ENCODE measurements at places on chromosomes 3 and 15.

- no peak for DNase-seq
These were observed 300.1 kb upstream of the PROK2 start for GRCh38 chr3:72085036-72085435.

DNA sequence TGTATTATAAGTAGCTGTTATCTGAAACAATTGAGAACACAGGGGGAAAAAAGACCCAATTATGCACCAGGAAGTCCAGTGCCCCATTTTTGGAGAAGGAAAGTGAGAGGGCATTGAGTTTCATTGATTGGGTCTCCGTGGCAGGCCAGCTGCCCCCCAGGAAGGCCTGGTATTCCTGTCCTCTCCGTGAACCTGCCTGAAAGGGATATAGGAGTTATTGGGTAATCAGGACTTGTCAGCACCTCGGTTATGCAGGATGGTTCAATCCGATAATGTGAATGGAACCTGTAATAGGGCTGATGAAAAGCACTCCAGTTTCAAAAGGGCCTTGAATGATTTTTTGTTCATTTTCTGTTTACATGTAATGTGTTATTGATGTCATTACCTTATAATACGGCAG, 122.0 kb upstream of the RARB start:
- DNase-seq, result no peak

- no peak for DNase-seq
These were observed 63.6 kb downstream of the CYP11A1 start for GRCh38 chr15:74303741-74304309.

DNA sequence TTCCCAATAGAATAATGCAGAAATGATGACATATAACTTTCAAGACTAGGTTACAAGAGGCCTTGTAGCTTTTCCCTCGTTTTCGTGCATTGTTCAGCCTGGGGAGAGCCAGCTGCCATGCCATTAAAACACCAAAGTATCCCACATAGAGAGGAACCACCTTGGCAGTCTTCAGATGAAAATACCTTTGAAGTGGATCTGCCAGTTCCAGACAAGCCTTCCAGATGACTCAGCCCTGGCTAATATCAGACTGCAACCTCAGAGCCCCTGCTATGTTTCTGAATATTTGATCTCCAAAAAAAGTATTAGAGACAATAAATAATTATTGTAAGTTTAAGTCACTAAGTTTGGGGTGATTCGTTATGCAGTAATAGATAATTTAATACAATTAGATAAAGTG, 294.3 kb upstream of the GBE1 start:
- DNase-seq, result no peak

DNA sequence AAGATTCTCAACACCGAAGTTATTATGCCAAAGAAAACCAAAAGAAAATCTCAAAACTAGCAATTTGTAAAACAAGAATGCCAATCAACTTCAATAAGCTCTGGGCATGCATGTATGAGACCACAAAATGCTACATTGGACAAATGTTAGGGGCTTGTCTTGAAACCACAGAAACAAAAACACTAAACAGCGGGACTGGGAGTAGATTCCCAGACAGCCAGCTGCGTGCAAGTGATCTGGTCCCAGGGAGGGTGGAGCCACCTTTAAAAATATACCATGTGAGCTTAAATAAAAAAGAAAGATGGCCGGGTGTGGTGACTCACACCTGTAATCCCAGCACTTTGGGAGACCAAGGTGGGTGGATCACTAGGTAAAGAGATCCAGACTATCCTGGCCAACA, 163.6 kb upstream of the PRICKLE2 start:
- DNase-seq, result no peak

GRCh38 chr15:96561593-96561992, 231.1 kb downstream of the NR2F2 start:
- DNase-seq, result no peak

GRCh38 chr3:197369545-197369944, 71.1 kb upstream of the DLG1 start:
- no peak for DNase-seq

- DNase-seq, result no peak
These were observed 42.1 kb upstream of the NSMCE3 start for GRCh38 chr15:29311696-29312095.

DNA sequence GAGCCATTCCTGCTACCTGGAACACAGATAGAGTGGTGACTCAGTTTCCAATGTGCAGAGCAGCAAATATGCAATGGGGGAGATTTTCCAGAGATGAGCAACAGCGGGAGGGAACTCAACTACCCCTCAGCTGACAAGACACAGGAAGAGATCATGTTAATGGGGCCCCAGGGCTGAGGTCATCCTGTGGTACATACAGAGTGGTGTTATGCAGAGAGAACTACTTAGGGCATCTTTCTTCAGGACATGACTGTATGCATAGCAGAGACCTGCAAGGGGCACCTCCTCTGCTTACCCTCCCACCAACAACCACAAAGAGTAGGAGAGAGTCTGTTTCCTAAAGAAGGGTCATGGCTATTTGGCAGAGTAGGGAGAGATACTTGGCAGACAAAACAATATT, 6.8 kb upstream of the TBC1D5 start:
- no peak for DNase-seq

GRCh38 chr3:181892848-181893247, 181.1 kb downstream of the SOX2 start:
- DNase-seq, result no peak

DNA sequence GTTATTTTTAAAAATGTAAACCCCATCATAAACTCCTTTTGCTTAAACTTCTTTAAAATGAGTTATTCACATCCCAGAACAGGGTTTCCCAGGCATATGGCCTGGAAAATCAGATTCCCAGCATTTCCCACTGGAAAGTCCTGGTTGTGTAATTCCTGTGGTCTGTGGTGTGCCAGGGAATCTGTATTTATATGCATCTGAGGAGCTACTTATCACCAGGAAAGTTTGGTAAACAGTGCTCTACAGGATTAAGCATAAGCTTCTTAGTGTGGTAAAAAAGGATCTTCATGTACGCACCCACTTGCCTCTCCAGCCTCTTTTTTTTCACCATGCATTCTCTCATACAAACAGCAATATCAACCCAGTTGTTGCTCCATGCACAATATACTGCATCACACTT, 28.2 kb downstream of the MEIS2 start:
- DNase-seq, result no peak

DNA sequence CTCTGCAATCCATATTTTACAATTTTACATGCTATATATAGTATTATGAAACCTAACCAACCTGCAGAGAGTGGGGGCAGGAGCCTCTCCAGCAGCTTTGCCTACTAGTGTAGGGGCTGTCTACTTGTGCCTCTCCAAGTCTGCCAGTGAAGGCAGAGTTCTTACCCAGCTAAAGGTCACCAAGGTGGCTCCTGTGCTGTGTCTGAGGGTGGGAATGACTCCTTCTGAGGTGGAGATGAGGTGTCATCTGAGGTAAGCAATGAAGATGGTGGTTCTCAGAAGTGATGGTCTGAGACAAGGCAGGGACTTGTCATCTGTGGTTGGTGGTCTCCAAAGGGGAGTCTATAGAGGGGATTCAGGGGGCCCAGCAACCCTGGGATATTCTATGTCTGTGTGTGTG, 47.5 kb downstream of the SACM1L start:
- DNase-seq, result no peak

DNA sequence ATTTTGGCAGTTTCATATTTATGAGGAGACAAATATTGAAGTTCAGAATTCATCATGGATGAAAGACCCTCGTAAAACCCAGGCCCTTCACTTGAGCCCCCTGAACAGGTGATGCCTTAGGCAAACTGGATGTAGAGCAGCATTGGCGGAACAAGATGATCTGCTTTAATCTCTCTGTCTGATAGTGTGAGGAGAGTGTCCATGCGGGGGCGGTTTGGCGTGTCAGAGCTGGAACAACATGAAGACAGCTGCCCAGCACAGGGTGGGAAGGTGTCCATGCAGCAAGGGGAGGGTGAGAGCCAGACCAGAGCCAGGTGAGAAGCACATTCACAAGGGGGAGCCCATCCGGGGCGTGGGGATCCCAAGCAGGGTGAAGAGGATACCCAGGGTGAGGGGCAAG, 31.8 kb upstream of the ANP32A start:
- no peak for DNase-seq

DNA sequence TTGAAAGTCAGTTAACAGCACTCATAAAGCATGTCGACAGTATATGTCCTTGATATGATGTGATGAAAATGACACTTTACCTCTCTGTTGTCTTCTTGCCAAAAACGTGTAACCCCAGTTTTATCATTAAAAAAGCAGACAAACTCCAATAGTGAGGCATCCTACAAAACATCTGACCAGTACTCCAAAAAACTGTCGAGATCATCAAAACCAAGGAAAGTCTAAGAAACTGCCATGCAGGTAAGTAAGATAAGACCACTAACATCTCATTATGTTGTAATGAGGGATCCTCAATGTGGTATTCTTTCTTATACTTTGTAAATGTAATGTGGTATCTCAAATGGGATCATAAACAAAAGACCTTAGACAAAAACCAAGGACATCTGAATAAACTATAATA, 152.3 kb downstream of the NR1I2 start:
- no peak for DNase-seq

DNA sequence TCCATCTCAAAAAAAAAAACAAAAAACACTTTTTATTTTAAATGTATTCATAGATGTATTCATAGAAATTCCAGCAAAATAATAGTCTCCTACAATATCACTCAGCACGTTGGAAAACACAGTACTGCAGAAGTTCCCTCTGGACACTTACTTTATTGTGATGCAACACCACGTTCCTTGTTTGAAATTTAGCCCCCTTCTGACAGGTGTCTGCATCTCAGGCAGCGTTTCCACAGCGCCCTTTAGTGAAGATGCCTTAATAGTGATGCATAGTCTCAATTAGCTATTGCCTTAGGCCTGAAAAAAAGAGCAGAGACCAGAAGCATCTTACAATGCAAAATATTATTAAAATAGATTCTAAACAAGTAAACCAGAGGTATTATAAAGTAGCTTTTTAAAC, 20.3 kb downstream of the IL12A start:
- DNase-seq, result no peak

GRCh38 chr15:68489421-68489820, 57.5 kb upstream of the ITGA11 start:
- DNase-seq, result no peak

- peak; percentile 43 for DNase-seq
These were observed 547 bp downstream of the NUP210 start for GRCh38 chr3:13419505-13420044.

GRCh38 chr15:33438396-33438795, 127.6 kb downstream of the RYR3 start:
- DNase-seq, result no peak

GRCh38 chr15:31347981-31348803, 21.6 kb downstream of the KLF13 start:
- no peak for DNase-seq

GRCh38 chr3:115804713-115805119, 181.4 kb downstream of the GAP43 start:
- DNase-seq, result no peak

DNA sequence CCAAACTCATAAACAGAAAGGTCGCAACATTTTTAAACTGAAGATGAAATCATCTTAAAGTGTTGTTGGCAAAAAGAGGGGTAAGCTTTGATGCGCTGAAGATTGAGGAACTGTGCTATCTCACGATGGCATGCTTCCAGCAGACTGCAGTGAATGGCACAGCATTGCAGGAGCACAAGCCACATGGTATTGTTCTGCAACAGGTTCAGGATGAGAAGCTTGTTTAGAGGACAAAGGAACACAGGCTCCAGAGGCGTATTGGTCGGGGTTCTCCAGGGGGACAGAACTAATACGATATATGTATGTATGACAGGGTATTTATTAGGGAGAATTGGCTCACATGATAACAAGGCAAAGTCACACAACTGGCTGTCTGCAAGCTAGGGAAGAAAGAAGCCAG, 13.8 kb upstream of the PLD1 start:
- no peak for DNase-seq

DNA sequence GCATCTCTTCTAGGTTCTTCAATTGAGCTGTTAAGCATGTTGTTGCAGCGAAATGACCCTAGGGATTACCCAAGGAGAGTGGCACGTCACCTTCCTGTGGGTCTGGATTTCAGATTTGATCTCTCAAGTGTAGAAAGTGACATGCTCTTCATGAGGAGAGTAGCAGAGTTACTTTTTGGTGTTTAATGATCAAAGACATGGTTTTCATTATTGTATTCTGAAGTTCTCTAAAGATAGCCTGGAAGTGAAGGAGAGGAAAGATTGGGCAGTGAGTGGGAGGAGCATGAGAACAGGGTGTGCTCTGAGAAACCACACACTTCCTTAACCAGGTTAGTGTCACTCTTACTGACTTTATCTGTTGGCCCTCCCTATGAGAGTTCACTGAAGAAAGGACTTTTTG, 153.6 kb downstream of the AKAP13 start:
- DNase-seq, result no peak

GRCh38 chr3:25036633-25037032, 391.4 kb upstream of the RARB start:
- no peak for DNase-seq

DNA sequence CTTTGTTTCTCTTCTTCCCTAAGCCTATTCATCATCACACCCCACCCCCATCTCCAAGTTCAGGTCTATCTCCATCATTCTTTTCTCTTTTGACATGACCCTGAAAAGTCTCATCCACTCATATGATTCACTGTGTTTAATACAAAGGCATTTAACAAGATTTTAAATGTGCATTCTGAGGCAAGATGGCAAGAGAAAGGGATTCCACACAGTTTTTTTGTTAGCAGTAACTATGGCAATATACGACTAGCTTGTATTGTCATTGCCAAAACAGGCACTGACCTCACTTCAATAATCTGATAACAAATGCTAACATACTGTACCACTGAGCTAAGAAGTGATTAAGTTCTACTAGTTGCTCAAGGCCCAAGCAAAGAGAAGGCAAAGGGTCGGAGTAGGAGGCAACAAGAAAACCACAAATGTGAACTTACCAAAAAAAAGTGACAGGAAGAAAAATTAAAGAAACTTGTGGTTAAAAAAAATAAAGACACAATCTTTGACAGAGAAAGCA, 53.2 kb downstream of the FBN1 start:
- DNase-seq, result no peak

DNA sequence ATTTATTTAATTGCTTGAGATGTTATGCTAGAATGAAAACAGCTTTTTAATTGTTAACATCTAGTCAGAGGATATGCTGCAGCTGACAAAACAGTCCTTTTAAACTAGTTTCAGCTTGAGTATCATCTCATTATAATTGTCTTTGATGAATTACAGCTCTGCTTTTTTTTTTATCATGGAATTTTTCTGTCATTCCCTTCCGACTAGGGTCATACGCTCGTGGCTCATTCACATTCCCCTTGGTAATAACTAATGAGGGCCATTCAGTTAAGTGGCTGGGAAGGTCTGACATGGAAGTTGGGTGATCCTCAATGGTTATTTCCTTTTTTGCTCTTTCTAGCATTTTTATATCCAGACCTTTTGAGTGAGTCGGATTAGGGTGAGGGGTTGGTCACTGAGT, 77.0 kb downstream of the PGPEP1L start:
- DNase-seq, result no peak

- no peak for DNase-seq
These were observed 149.8 kb downstream of the SERPINI1 start for GRCh38 chr3:167885277-167885676.

DNA sequence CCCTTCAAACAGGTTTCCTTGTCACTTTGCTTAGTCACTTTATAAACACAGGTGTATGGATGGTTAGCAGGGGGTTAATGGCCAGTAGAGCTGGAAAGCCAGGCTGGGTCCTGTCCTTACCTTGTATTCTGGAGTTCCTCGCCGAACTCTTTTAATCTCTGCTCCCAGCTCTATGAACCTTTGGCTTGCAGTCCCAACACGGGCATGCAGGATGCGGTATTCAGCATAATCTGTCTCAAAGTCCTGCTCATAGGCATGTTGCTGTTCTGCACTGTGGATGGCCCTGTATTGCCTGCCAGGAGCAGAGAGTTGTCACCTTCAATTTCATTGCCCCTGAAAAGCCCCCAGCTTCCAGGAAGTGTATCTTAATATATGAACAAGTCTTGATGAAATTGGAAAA, 2.7 kb downstream of the ELL3 start:
- no peak for DNase-seq
